ENCODE measurements at places on chromosomes 1 and 21. TPM values are rescaled to one million over a fixed set of nuclear protein-coding genes. Genes with fewer than 3 reads are reported as not detected.

The DMBX1 gene
- 0.01 TPM for polyA plus RNA-seq

The LMOD1 gene
- 30.2 TPM for polyA plus RNA-seq

The MX2 gene
- 5.7 TPM for polyA plus RNA-seq

The WLS gene
- 29.4 TPM for polyA plus RNA-seq

The MCOLN2 gene
- 0.79 TPM for polyA plus RNA-seq

The GJA9 gene
- 0.32 TPM for polyA plus RNA-seq

The SPRR5 gene
- polyA plus RNA-seq: 4.2 TPM

The HPCAL4 gene
- polyA plus RNA-seq: 0.02 TPM

The FOXO6 gene
- 0.15 TPM for polyA plus RNA-seq

The TRPM2 gene
- polyA plus RNA-seq: 1.2 TPM

The PDC gene
- not detected for polyA plus RNA-seq

The LRRC3 gene
- polyA plus RNA-seq: 0.63 TPM

The ERG gene
- 2.2 TPM for polyA plus RNA-seq

The RAD54L gene
- polyA plus RNA-seq: 6.1 TPM

The LAPTM5 gene
- polyA plus RNA-seq: 15.5 TPM

The TACSTD2 gene
- 1,164 TPM for polyA plus RNA-seq

The OSBPL9 gene
- 26.0 TPM for polyA plus RNA-seq

The LCE1F gene
- not detected for polyA plus RNA-seq

The NENF gene
- polyA plus RNA-seq: 39.9 TPM

The TNFAIP8L2 gene
- polyA plus RNA-seq: 1.2 TPM

The CASQ2 gene
- 2.2 TPM for polyA plus RNA-seq

The TPTE gene
- not detected for polyA plus RNA-seq

The COPA gene
- 45.1 TPM for polyA plus RNA-seq

The OLIG2 gene
- not detected for polyA plus RNA-seq

The PCP4L1 gene
- 16.2 TPM for polyA plus RNA-seq

The TMEM82 gene
- not detected for polyA plus RNA-seq

The KCNA2 gene
- polyA plus RNA-seq: 0.15 TPM

The ADCY10 gene
- 0.04 TPM for polyA plus RNA-seq

The CELA2A gene
- not detected for polyA plus RNA-seq

The PLA2G2F gene
- 0.02 TPM for polyA plus RNA-seq

The ZCCHC17 gene
- polyA plus RNA-seq: 20.3 TPM

The LRRC53 gene
- not detected for polyA plus RNA-seq

The NBPF19 gene
- polyA plus RNA-seq: 5.4 TPM

The LIN28A gene
- polyA plus RNA-seq: not detected

The TNFSF18 gene
- 1.7 TPM for polyA plus RNA-seq

The SH2D5 gene
- polyA plus RNA-seq: 0.27 TPM

The OR10Z1 gene
- polyA plus RNA-seq: not detected

The SOX13 gene
- 6.9 TPM for polyA plus RNA-seq

The CD1D gene
- 0.27 TPM for polyA plus RNA-seq

The LRRC71 gene
- polyA plus RNA-seq: 0.04 TPM

The HTR1D gene
- not detected for polyA plus RNA-seq

The TSSK3 gene
- 0.15 TPM for polyA plus RNA-seq

The EIF4G3 gene
- polyA plus RNA-seq: 15.7 TPM

Data from esophagus (tissue), 2 donors.